GDM1 (cell line): ENCODE measurements at places on chromosomes 2 and 18.

DNA sequence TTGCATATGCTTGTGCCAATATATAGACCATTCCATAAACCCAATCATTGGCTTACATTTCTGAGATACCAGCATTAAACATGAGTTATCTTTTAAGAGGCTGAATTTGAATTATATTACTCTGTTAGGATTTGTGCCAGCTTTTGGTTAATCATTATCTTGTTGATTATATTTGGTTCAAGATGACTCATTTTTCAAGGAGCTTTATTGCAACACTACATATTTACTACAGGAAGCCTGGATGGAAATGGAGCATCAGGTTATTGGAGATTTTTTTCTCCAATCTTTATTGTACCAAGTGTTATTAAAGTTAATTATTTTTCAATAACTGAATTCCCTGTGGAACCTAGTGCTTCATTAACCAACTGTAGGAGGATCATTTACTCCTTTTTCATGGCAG is 26.4 kb downstream of the EML4 start:
- DNase-seq = no peak

- DNase-seq = no peak
These were observed 214.1 kb downstream of the HDAC4 start for GRCh38 chr2:239186516-239187357.

GRCh38 chr2:230721712-230722111 is 9.1 kb downstream of the CAB39 start:
- DNase-seq = no peak

GRCh38 chr2:183024339-183025095 is 13.7 kb downstream of the NCKAP1 start:
- no peak for DNase-seq

DNA sequence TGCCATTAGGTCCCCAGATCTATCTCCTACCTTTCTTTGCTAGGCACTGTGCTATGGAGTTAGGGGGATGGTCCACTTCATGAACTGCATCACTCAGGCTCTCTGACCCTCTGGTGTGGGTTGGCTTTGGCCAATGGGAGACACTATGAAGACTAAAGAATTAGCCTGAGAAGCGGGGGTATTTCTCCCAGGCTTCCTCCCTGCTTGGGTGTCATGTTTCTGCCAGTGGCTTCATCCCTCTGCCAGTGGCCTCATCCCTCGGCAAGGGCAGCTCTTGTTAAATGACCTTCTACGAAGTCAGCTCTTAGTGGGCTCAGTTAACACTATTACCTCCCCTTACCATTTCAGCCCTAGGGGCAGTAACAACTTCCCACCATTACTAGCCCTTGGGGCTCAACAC is 41.9 kb upstream of the EPB41L3 start:
- DNase-seq = no peak

DNA sequence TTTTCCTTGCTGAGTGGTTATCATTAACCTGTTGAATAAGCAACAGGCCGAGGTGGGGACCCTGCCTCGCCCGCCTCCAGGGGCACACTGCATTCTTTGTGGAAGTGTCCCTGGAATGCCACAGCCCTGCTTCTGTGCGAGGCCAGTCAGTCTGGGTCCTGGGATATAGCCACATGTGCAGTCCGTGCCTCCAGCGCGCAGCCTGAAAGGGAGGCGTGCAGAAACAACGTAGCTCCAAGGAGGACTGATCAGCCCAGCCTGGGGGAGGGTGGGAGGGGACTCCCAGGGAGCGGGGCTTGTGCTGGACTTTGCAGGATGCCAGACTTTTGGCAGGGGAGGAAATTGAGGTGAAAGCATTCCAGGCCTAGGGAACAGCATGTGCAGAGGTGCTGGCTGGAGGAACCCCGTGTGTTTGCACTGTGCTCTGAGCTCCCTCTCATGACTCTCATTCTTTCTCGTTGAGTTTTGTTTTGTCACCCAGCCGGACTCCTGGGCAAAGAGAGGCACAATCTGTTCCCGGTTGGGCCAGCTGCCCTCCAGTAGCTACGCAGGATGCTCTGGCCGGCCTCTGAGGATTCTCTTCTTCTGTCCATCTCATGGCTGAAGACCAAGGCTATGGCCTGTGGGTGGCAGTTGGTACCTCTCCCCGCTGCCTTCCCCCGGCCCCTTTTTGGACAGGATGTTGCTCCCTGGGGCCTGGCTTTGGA is 39.7 kb downstream of the HPCAL1 start:
- no peak for DNase-seq

GRCh38 chr2:25018681-25019080 is 23.2 kb upstream of the EFR3B start:
- DNase-seq = no peak

DNA sequence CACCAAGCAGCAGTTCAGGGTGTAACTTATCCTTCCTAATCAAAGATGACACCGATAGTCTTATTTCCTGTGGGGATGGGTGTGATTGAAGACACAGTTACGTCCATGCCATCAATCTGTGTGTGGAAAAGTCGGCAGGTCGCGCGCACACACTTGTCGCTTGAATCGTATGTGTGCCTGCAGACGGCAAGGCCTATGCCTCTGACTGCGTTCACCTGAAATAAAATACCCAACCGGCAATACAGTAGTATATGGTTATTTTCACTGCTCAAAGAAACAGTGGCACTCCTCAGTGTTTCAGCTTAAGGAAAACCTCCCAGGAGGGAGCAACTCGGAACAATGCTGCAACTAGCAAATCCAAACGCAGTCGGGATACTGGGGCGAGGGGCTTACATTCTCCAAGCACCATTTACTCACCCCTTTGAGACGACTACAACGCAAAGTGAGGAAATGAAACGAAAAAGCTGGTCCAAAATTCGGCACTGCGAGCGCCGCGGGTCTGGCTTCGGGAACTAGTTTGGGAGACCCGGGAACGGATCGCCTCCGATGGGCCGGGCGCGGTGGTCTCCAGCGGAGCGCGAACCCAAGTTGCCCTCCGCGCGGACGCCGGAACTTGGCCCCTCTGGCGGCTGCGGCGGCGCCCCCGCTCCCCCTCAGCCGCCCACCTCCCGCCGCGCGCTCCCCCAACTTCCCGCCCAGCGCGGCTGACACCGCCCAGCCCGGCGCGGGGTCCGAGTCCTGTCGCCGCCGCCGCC is 675 bp downstream of the PRKD3 start:
- DNase-seq = no peak

GRCh38 chr18:24456549-24456948 is 3.9 kb upstream of the HRH4 start:
- no peak for DNase-seq

DNA sequence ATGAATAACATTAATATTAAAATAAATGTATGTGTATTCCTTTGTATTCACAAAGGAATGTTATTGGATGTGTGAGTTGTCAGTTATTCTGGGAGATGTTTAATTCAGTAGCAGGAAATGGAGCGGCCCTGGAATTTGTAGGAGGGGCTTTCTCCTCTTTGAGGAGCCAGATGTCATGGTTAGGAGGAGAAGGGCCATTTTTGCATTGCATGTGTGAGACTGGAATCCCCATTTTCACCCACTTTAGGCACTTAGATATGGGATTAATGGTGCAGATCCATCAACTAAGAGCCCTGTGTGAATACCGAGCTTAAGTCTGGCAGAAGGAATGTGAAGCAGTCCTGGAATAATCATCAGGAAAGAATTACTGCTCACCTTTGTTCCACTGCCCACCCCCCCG is 439.2 kb downstream of the PARD3B start:
- DNase-seq = no peak

- DNase-seq = no peak
These were observed 246.6 kb downstream of the EIPR1 start for GRCh38 chr2:3130889-3131635.

- no peak for DNase-seq
These were observed 267.6 kb downstream of the GBX2 start for GRCh38 chr2:235900631-235901030.

DNA sequence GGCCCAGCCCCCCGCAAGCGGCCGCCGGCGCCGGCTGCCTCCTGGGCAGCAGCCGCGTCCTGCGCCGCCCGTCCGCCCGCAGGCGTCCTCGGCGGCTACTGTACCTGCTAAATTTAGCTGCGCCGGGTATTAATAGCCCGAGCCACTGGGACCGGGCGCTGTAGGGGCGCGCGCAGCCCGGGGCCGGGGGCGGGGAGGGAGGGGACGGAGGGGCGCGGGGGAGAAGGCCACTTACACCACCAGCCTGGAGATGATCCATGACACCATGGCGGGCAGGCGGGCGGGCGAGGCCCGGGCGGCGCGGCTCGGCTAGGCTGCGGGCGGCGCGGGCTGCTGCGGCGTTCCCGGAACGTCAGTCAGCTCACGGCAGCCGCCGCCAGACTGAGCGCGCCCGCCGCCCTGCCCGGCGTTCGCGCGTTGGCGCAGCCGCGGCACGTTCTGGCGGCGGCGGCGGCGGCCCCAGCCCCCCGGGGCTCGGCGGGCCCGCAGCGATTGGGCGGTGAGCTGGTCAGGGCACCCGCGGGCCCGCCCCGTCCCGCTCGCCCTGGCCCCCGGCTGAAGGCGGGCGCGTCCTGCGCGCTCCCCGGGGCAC is at the start of gene REEP1:
Gene REEP1, minus strand, starts transcription at position 383 of the 592 bp plus-strand sequence. Its CDS starts 116 bp downstream, at position 267.
- no peak for DNase-seq
